ENCODE measurements at places on chromosomes 13 and 19.

- no peak for DNase-seq
Observed at GRCh38 chr13:78032132-78032531, 113.5 kb upstream of the EDNRB start.

DNA sequence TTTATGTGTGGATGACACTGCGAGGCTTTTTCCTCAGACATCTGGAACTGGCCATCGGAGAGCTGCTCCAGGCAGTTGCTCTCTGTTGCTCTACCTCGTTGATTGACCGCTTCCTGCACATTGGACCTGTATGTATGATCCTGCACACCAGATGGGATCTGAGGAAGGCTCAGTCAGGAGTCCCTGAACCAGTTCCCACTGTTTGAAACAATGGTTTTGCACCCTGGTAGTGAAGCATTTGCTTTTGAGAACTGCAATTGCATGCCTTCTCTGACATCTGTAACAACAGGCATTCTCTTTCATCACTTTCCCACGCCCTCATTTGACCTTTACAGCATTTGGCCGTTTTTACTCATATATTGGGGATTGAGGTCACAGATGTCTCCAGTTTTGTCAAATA is 61.1 kb upstream of the NPAS1 start:
- no peak for DNase-seq

GRCh38 chr19:56144376-56144775 is 3.3 kb downstream of the ZNF444 start:
- no peak for DNase-seq

DNA sequence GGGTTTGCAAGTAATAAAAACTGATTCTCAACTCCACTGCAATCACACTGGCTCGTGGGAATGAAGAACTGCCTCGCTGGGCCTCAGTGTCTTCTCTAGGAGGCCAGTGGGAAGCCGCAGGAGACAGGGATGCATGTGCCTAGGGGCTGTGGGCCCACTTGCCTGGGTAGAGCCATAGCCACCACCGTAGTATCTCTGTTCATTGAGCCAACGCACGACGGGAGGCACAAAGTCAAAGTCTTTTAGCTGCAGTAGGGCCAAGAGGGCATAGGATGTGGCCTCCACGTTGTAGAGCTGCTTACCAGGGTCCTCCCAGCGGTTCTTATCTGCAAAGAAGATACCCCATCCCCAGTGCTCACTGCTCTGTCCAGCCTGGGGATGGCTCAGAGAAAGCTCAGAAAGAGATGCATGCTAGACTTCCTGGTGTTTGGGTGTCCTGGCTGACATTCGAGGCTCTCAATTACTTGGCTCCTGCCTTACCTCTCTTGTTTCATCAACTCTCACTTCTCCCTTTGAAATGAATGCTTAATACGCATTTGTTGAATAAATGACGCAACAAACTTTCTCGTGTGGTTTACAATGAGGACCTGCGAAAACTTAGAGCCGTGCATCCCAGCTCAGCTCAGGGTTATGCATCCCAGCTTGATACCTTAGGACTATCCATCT is 16.1 kb upstream of the TNFSF14 start:
- no peak for DNase-seq

GRCh38 chr13:26855921-26856320 is 95.3 kb upstream of the GPR12 start:
- DNase-seq: no peak

- no peak for DNase-seq
Observed at GRCh38 chr19:43457809-43458208, 7.6 kb downstream of the LYPD3 start.

GRCh38 chr19:46296722-46297461 is at the start of gene HIF3A:
Gene HIF3A (plus strand): TSS chr19:46297042. CDS start chr19:46297077, 35 bp downstream.
- DNase-seq: no peak

GRCh38 chr13:45402641-45403040 is 15.5 kb downstream of the SLC25A30 start:
- no peak for DNase-seq

DNA sequence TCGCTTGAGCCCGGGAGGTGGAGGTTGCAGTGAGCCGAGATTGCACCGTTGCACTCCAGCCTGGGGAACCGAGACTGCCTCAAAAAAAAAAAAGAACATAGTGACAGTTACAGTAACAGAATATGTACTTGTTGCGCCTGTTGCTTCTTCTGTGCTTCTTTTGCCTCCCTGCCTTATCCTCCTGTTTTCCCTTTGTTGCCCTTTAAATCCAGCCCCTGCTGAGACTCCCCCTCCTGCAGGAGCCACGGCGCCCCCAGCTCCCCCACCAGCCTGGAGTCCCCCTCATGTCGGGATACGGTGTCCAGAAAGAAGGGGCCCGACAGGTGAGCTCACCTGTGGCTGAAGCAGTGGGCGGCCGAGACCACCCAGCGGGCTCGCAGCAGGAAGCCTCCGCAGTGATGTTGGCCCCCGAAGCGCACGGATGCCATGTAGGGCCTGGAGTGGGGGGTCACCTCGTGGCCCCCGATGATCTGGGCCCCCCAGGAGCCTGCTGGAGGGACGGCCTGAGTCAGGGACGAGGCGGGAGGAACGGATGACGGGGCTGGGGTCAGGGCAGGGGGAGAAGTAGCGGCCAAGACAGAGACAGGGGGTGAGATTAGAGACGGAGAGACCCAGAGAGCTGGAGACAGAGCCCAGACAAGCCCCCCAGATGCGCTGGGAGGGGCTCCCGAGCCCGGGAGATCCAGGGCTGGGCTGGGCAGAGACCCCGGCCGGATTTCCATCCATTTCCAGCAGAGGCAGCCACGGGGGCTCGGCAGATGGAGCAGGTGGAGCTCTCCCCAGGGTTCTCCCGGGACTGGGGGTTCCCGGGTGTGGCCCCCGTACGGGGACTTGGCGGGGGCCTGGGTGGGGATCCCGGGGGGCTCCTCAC is 536 bp downstream of the PRSS57 start:
- DNase-seq: no peak

GRCh38 chr13:51275101-51275500 is 52.9 kb downstream of the FAM124A start:
- no peak for DNase-seq
